ENCODE measurements at places on chromosomes 7 and 10. TPM values are rescaled to one million over a fixed set of nuclear protein-coding genes. Genes with fewer than 3 reads are reported as not detected.

PANK1 gene
- 1.5 TPM for total RNA-seq

BTAF1 gene
- 19.9 TPM for total RNA-seq

C10orf67 gene
- not detected for total RNA-seq

FAM25C gene
- total RNA-seq, result not detected

EIF5AL1 gene
- total RNA-seq, result 0.21 TPM

CALCR gene
- not detected for total RNA-seq

ZNF92 gene
- 4.0 TPM for total RNA-seq

NCF1 gene
- total RNA-seq, result 4.0 TPM

MOGAT3 gene
- total RNA-seq, result not detected

DNA sequence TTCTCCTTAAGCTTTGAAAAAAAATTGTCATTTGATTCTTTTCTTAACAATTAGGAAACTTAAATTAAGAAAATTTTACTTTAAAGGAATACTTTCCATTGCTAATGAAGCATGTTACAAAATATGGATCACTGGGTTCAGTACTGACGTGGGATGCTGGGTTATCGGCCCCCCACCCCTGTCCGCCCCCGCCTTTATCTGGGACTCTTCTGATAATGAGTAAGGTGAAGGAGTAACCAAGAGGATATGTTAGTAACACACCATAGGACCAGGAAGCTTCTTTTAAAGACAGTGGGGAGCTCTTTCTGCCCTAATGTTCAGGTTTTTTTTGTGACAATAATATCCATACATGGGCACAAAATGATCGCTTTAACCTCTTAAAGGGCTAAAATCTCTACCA is 29.7 kb downstream of the BEND7 start:
- peaks cover 14% of the 10 kb centered on the region for H3K36me3 ChIP-seq
- H3K4me1 ChIP-seq, result no peaks in the 10 kb centered on the region
- H3K4me3 ChIP-seq, result no peak overlapping the region

DNA sequence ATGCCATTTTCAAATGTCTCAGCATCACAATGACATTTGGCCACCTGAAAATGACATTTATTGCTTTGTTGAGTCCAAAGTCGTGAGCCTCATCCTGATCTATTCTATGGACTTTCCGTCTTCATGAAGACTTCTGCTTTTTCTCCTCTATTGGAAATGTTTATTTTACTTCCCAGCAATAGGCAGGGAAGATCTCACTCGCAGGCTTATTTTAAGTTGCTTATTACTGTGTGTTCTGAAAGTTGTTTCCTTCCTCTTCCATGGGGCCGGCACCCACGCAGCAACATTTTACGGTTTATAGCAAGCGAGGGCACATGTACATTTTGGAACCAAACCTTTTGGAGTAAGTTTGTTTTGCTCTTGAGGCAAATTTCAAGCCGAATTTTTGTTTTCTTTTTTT is 221.0 kb upstream of the KLF6 start:
- DNase-seq, result no peak
- no peaks in the 10 kb centered on the region for H3K36me3 ChIP-seq
- H3K4me1 ChIP-seq, result no peaks in the 10 kb centered on the region
- no peak overlapping the region for H3K27ac ChIP-seq
- H3K4me3 ChIP-seq, result no peak overlapping the region
- no peaks in the 10 kb centered on the region for H3K27me3 ChIP-seq

GRCh38 chr10:119575991-119576390 is 20.8 kb downstream of the TIAL1 start:
- H3K36me3 ChIP-seq, result peaks cover 77% of the 10 kb centered on the region
- H3K4me1 ChIP-seq, result no peaks in the 10 kb centered on the region
- H3K27ac ChIP-seq, result no peak overlapping the region
- no peaks in the 10 kb centered on the region for H3K27me3 ChIP-seq
- DNase-seq, result no peak

GRCh38 chr7:136878878-136879277 is 10.4 kb downstream of the CHRM2 start:
- no peak overlapping the region for H3K27ac ChIP-seq
- H3K36me3 ChIP-seq, result no peaks in the 10 kb centered on the region
- no peak for DNase-seq
- no peaks in the 10 kb centered on the region for H3K27me3 ChIP-seq

- no peaks in the 10 kb centered on the region for H3K4me1 ChIP-seq
- H3K27me3 ChIP-seq, result no peaks in the 10 kb centered on the region
- H3K27ac ChIP-seq, result no peak overlapping the region
- H3K36me3 ChIP-seq, result no peaks in the 10 kb centered on the region
Measured at GRCh38 chr10:56622335-56622973, 261.4 kb upstream of the ZWINT start.

DNA sequence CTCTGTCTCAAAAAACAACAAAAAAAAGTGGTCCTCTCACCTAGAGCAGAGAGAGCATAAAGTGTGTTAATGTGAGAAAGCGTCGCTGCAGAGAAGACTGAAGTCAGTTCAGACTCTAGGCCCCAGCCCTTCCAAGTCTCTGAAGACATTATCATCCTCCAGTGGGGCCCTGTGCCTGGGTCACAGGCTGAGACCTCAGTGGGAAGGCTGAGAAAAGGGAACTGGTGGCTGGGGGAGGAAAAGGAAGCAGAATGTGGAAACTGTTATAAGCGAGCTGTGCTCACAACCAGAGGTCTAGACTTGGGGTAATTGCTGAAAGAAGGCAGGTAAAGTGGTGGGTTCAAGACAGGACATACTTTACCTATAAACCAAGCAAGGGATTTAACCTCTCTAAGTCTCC is 4.9 kb upstream of the RRP12 start:
- no peak overlapping the region for H3K4me3 ChIP-seq
- no peaks in the 10 kb centered on the region for H3K27me3 ChIP-seq
- no peaks in the 10 kb centered on the region for H3K36me3 ChIP-seq
- no peaks in the 10 kb centered on the region for H3K4me1 ChIP-seq
- H3K27ac ChIP-seq, result no peak overlapping the region

DNA sequence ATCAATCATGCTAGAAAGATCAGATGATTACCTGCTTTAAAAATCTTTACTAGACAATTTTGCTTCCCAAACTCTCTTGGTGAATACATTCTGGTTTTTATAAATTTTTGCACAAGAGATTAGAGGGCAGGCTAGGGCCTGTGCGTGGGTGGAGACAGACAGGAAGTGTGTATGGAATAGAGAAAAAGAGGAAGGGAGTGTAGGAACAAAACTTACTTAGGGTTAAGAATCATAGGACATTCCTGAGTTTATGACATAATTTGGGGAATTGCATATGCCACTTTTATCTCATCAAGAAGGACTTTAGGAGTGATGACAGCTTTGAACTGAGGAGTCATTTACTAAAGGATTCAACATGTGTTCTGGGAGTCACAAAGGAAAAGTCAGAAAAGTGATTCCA is 31.3 kb downstream of the LAMB1 start:
- H3K36me3 ChIP-seq, result peaks cover 13% of the 10 kb centered on the region
- H3K4me1 ChIP-seq, result no peaks in the 10 kb centered on the region
- peak overlapping the region; percentile 95 for H3K27ac ChIP-seq
- no peak overlapping the region for H3K4me3 ChIP-seq

DNA sequence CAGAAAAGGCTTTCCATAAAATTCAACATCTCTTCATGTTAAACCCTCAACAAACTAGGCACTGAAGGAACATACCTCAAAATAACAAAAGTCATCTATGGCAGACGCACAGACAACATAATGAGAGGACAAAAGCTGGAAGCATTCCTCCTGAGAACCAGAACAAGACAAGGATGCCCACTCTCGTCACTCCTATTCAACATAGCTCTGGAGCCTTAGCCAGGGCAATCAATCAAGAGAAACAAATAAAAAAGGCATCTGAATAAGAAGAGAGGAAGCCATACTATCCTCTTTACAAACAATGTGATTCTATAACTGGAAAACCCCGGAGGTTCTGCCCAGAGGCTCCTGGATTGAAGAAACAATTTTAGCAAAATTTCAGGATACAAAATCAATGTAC is 251.0 kb downstream of the MALRD1 start:
- no peaks in the 10 kb centered on the region for H3K4me1 ChIP-seq
- DNase-seq, result no peak
- H3K27me3 ChIP-seq, result no peaks in the 10 kb centered on the region
- H3K27ac ChIP-seq, result no peak overlapping the region
- no peaks in the 10 kb centered on the region for H3K36me3 ChIP-seq
- H3K4me3 ChIP-seq, result no peak overlapping the region

GRCh38 chr7:155992538-155992937 is 180.3 kb upstream of the SHH start:
- no peak overlapping the region for H3K4me3 ChIP-seq
- DNase-seq, result no peak
- H3K27ac ChIP-seq, result no peak overlapping the region
- H3K36me3 ChIP-seq, result no peaks in the 10 kb centered on the region

- no peaks in the 10 kb centered on the region for H3K4me1 ChIP-seq
- no peak overlapping the region for H3K27ac ChIP-seq
- H3K27me3 ChIP-seq, result no peaks in the 10 kb centered on the region
- no peak for DNase-seq
- H3K36me3 ChIP-seq, result no peaks in the 10 kb centered on the region
Measured at GRCh38 chr10:74683067-74683466, 143.3 kb upstream of the KAT6B start.

DNA sequence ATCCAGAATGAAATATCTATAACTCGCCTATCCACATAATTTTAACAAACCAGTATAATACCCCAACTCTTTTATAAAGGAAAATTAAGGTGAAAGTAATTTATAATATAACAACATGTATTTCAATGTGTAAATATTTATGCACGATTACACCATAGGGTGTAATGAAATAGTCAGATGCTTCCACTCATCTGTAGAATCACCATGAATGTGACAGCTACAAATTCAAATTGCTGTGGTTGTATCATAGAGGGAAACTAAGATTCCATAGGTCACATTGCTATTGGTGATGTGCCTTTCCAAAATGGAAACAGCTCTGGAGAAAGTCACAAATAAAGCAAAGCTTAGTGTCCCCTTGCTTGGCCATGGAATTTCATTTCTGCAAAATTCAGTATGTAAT is 95.7 kb downstream of the CPED1 start:
- peak overlapping the region; percentile 76 for H3K27ac ChIP-seq
- DNase-seq, result no peak
- H3K27me3 ChIP-seq, result no peaks in the 10 kb centered on the region
- H3K4me1 ChIP-seq, result peaks cover 72% of the 10 kb centered on the region
- no peak overlapping the region for H3K4me3 ChIP-seq

- no peak overlapping the region for H3K27ac ChIP-seq
- H3K4me1 ChIP-seq, result no peaks in the 10 kb centered on the region
- H3K27me3 ChIP-seq, result no peaks in the 10 kb centered on the region
- no peak for DNase-seq
- no peaks in the 10 kb centered on the region for H3K36me3 ChIP-seq
Measured at GRCh38 chr10:67779465-67780203, 58.4 kb downstream of the DNAJC12 start.

DNA sequence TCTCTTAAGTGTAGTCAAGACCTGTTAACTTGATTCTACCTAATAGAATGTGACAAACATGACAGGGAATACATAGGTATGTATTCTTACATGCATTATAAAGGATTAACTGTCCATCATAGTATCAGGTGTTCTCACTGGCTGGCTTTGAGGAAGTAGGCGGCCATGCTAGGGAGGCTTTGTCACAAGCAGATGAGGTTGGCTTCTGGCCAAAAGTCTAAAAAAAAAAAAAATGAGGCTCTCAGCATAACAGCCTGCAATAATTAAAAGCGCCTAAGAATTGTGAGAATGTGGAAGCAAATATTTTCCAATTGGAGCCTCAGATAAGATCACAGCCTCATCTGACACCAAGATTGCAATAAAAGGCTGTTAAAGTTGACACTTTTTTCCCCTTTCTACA is 1256.8 kb upstream of the SORCS1 start:
- H3K4me1 ChIP-seq, result no peaks in the 10 kb centered on the region
- H3K4me3 ChIP-seq, result no peak overlapping the region
- H3K36me3 ChIP-seq, result no peaks in the 10 kb centered on the region
- no peaks in the 10 kb centered on the region for H3K27me3 ChIP-seq

DNA sequence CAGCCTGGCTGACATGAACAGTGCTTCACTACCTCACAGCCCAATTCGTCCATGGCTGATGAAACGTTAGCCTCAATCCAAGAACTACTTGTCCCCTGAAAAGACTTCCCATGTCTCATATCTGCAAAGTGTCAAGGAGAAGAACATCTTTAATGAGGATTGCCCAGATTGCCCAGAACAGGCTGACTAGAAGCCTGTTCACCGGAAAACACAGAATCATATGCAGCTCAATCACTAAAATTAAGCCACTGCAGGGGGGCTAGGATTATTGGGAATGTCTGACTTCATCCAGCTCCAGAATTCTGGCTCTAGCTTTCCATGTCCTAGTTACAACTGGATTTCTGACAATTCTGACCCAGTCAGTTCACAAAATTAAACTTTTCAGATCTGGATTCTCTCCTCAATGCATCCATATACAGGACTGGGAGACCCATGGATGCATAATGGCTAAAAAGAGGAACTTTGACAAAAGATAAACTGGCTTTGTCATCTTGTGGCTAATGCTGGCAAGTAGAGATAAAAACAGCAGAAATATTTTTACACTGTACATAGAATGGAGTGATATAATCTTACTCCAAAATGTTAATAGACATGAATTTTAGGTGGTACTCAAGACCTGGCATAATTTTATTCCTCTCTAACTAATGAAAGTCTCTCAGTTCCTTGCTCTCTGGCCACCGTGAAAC is 467.0 kb upstream of the POT1 start:
- H3K4me3 ChIP-seq, result no peak overlapping the region
- no peak for DNase-seq
- H3K27ac ChIP-seq, result no peak overlapping the region
- no peaks in the 10 kb centered on the region for H3K4me1 ChIP-seq
- no peaks in the 10 kb centered on the region for H3K27me3 ChIP-seq
- no peaks in the 10 kb centered on the region for H3K36me3 ChIP-seq

DNA sequence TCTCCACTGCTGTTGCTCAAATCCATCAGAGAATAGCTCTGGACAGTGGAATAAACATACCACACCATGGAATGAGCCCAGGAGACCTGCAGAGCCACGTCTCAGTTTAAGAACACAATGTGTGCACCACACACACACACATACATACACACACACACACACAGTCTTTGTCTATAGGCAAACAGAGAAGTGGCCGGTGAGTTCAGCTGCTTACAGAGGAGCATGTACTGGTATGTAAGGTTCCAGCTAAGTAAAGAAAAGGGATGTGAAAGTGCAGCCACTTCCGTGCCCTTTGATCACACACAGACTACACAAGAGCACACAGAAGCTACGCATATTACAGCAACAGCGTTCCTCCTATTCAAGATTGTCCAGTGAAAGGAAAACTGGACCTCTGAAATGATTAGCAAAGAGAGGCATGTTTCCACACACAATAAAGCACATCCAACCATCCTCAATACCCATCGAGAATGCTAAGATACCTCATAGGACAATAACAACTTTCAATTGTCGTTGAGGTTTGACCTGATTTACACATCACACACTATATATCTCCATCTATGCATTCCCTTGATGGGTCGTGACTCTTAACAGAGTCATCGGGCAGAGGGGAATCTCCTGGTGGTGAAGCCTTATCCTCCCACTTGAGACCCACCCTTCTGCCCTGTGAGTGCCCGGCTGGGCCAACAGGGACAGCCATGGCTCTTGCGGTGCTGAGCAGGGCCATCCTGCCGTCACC is 23.6 kb downstream of the SLC35B4 start:
- DNase-seq, result peak; percentile 65
- peaks cover 36% of the 10 kb centered on the region for H3K36me3 ChIP-seq
- H3K27me3 ChIP-seq, result no peaks in the 10 kb centered on the region

GRCh38 chr7:16586081-16586874 is 59.3 kb downstream of the ANKMY2 start:
- no peaks in the 10 kb centered on the region for H3K36me3 ChIP-seq
- no peak overlapping the region for H3K4me3 ChIP-seq
- no peaks in the 10 kb centered on the region for H3K27me3 ChIP-seq
- DNase-seq, result no peak

GRCh38 chr7:147151661-147152060 is 1035.1 kb downstream of the CNTNAP2 start:
- no peaks in the 10 kb centered on the region for H3K4me1 ChIP-seq
- H3K4me3 ChIP-seq, result no peak overlapping the region
- H3K27me3 ChIP-seq, result no peaks in the 10 kb centered on the region
- H3K27ac ChIP-seq, result no peak overlapping the region
- no peaks in the 10 kb centered on the region for H3K36me3 ChIP-seq

Measured in ascending aorta (tissue), 2 donors.